CD4-positive, alpha-beta T cell treated with Interleukin-2 at 100 ng/mL for 4 hours (primary cell): ENCODE measurements at places on chromosomes 12 and 14.

GRCh38 chr12:126201981-126202537, 1136.8 kb downstream of the AACS start:
- DNase-seq, result no peak

GRCh38 chr14:105261781-105262180, 13.4 kb downstream of the BTBD6 start:
- DNase-seq, result no peak

GRCh38 chr12:72676556-72676955, 404.4 kb downstream of the TRHDE start:
- no peak for DNase-seq

- no peak for DNase-seq
Observed at GRCh38 chr14:98855926-98856715, 415.9 kb downstream of the BCL11B start.

- no peak for DNase-seq
Observed at GRCh38 chr12:91331371-91331770, 148.8 kb upstream of the DCN start.

GRCh38 chr14:91399868-91400640, 17.6 kb downstream of the CCDC88C start:
- DNase-seq, result no peak

DNA sequence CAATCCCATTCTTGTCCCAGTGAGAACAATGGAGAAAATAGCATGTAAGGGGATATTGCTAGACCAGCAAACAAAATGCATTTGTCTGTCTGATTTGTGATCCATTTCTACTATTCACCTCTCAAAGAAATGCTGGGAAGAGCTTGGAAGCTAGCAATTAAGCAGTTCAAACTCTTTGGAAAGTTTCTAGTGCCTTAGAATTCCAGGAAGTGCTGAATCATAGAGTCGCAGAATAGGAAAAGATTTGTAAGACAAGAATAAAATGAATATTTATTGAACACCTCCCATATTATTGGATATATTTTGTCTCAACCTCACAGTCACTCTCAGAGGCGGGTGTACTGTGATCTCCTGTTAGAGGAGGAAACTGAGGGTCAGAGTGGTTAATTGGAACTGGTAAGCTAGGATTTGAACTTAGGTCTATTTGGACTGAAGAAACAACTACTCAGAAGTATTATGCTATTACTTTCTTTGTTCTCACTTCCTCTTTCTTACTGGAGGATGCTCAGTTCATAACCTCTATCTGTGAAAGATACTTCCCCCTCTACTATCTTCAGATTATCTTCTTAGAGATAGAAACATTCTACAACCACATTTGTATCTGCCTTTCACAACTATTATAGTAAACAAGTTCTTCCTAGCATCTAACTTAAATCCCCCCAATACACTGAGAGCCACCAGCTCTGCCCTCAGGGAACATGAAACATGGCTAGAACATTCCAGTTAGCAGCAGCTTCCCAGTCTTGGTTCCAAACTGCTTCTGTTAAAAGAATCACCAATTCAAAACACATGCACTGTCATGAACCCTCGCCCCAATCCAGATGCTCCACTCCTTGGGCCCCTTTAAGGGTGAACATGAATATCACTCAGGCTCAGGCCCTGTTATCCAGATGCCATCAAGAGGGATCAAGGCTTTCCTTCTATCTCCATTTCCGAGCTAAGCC, 64.2 kb downstream of the DRAM1 start:
- DNase-seq, result no peak

GRCh38 chr14:38758661-38759060, 344.4 kb downstream of the SEC23A start:
- DNase-seq, result no peak

- DNase-seq, result no peak
Observed at GRCh38 chr12:21751517-21751916, 23.0 kb downstream of the KCNJ8 start.

DNA sequence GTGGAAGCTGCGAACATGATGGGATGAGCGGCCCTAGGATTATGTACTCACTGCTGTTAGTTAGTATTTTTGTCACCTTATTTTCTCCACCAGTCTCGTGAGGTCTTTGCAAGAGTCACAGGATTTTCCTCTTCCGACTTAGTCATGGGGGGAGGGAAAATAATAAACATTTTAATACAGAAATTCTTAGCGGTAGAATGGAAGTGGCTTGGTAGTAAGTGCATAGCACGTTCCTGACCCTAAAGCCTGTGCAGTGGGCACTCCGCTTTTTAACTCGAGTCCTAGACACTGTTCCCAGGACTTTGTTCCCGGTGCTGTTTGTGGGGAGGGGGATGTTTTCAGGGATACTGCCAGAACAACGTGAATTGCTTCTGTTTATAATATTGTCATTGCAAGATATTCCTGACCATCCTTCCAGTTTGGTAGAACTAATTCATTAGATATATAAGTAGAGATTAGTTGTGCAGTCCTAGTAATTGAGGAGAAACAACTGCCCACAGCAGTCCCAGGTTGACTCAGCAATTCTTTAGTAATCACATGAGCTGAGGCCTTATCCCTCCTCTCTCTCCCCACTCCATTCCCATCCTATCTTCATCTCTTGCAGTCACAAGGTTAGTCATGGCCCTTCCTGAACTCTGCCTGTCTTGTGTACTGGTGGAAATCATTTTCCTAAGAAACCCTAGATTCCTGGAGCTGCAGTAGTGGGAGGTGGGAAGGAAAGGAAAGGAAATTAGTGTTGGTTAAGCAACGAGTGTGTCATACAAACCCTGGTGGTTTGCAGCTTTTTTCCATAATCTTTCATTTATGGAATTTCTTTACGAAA, 799 bp downstream of the SLC38A6 start:
- no peak for DNase-seq

- no peak for DNase-seq
Observed at GRCh38 chr12:101694297-101694848, 3.1 kb upstream of the CHPT1 start.

DNA sequence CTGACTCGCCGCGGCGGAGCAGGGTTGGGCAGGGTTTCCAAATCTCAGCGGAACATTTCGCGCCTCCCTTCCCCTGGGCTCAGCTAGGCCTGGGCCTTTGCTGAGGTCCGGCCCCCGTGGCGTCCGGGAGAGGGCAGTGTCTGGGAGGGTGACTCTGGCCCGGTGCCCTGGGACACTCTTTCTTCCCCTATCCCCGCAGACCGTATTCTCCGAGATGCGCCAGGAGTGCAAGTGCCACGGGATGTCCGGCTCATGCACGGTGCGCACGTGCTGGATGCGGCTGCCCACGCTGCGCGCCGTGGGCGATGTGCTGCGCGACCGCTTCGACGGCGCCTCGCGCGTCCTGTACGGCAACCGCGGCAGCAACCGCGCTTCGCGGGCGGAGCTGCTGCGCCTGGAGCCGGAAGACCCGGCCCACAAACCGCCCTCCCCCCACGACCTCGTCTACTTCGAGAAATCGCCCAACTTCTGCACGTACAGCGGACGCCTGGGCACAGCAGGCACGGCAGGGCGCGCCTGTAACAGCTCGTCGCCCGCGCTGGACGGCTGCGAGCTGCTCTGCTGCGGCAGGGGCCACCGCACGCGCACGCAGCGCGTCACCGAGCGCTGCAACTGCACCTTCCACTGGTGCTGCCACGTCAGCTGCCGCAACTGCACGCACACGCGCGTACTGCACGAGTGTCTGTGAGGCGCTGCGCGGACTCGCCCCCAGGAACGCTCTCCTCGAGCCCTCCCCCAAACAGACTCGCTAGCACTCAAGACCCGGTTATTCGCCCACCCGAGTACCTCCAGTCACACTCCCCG, 3.0 kb downstream of the WNT1 start:
- DNase-seq, result peak; percentile 46
